ENCODE measurements at places on chromosomes 6 and 20.

GRCh38 chr20:2746636-2747265 is 53.7 kb downstream of the CPXM1 start:
- DNase-seq = peak; percentile 35

GRCh38 chr20:54456961-54457360 is 18.4 kb upstream of the DOK5 start:
- DNase-seq = no peak

DNA sequence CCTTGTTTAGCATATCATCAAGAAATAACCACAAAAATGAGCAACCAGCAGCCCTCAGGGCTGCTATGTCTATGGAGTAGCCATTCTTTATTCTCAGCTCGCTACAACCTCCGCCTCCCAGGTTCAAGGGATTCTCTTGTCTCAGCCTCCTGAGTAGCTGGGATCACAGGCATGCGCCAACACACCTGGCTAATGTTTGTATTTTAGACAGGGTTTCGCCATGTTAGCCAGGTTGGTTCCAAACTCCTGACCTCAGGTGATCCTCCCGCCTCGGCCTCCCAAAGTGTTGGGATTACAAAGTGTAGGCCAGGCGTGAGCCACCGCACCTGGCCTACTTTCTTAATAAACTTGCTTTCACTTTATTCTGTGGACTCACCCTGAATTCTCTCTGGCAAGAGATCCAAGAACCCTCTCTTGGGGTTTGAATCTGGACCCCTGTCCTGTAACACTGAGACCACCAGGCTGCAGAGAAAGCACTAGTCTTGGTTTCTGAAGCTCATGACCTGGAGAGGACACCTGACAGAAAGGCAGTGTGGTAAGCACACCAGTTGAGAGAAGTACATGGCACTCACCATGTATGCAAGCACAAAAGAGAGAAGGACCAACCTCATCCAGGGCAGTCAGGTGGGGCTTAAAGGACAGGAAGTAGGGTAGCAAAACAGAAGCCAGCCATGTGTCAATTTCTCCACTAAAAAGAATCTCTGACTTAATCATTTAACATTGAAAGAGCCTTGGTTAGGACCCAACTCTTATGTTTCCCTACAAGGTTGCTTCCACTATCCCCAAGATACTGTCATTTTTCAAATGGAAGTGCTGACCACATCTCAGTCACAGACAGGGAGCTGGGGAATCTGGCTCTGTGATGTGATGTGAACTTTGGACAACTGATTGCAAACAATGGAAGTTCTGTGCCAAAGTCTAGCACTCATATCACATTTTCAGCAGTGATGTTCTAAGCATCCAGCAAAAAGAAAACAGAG is 97.4 kb upstream of the DST start:
- no peak for DNase-seq

- DNase-seq = no peak
These were observed 10.2 kb downstream of the LAMA4 start for GRCh38 chr6:112243861-112244827.

- DNase-seq = peak; percentile 64
These were observed 12.9 kb upstream of the TBC1D22B start for GRCh38 chr6:37244430-37245310.

- peak; percentile 34 for DNase-seq
These were observed 15.2 kb upstream of the SSR1 start for GRCh38 chr6:7328243-7328642.

DNA sequence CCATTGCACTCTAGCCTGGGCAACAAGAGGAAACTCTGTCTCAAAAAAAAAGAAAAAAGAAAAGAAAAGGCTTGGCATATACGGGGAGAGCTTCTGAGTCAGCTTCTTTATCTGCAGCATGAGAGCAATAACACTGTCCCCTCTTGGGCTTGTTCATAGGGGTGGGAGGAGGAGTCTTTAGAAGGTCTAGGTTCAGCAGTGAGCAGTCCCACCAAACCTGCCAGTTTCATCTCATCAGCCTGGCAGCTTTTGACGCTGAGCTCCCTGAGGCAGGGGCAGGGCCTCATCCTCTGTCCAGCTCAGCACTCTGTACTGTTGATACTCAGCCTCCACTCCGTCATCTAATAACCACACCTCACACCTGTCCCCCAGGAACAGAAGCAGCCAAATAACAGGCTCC is 5.6 kb upstream of the C6orf132 start:
- no peak for DNase-seq

- DNase-seq = peak; percentile 54
These were observed 71.3 kb downstream of the ARHGAP18 start for GRCh38 chr6:129638686-129639085.

DNA sequence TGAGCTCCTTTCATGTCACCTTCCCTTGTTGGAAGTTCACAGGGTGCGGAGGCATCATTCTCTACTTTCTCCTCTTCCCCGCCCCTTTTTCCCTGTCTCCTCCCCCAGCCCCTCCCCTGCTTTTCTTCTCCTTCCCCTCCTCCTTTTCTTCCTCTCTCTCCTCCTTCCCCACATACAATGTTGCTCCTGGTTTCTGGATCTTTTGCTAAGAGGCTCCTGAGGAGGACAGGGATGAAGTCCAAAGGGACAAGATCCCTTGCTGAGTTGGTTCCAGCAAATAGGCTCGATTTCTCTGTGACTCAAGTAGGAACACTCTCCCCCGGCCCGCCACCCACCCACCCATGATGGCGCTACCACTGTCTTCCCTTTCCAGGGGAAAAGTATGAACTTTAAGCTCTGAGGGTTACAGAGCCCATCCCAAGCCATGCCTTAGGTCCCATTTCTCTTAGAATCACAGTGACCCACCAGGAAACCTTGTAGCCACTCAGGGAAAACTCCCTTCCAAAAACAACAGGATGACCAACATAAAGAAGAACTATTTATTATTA is 852 bp upstream of the TFEB start:
- no peak for DNase-seq

GRCh38 chr6:31139599-31139998 is 733 bp upstream of the PSORS1C2 start:
- no peak for DNase-seq

DNA sequence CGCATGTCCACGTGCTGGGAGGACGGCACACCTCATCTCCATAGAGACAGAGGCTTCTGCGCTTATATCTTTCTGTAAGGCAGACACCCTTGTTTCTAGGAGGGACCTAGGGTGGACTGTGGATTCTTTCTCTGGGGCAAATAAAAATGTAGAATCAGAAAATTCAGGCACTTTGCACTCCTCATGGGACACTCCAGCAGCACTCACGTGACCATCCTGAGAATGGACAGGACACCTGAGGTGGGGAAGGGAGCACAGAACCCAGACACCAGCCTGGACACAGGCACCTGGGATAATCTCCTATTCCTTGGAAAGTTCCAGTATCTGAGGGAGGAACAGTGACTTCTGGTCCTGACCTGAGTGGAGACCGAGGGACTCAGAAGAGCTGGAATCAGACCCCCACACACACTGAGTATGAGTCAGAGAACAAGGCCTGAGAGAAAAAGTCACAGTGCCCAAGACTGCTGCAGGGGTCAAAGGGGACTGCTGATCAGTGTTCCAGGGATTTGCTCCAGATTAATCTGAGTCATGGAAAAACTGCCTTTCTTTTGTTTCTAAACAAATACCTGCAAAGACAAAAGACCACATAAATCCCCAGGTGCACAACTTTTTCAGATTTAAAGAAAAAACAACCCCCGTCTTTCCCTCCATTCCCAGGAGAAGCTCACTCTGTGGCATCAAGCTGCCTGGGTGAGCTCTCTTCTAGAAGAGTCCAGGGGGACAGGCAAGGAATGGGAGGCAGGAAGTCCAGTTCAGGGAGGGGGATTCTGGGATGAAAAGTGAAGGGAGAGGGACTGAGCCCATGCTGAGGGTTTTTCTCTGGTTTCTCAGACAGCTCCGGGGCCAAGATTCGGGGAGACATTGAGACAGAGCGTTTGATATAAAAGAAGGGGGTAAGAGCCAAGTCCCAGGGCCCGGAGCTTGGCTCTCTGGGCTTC is 35.6 kb upstream of the MICB start:
- DNase-seq = no peak

DNA sequence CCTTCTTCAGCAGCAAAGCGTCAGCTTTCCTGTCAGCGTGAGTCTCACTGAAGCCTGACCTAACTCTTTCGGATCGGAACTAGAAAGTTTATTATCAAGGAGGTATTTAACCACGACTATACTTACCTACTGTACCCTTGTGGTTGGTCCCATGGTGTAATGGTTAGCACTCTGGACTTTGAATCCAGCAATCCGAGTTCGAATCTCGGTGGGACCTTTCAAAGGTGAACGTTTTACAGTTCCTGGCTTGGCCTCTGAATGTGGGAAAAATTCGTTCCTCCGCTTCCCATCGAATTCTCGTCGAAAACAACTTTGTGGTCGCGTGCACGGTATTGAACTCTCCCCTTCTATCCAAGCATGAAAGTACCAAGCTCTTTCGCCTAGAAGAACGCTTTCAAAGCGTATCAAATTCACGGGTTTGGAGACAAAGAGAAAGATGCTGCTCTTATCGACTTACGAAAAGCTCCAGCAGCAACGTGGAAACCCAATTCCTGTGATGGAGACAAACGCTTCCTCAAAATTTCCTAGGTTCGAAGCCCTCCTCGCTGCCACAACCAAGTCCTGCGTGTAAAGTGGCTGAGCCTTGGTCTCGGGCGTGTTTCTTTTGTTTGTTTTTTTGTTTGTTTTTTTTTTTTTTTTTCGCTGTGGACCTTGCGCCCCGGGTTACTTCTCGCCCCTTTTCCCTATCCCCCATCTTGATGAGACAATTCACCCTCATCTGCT is 63.7 kb downstream of the GPX5 start:
- peak; percentile 97 for DNase-seq

DNA sequence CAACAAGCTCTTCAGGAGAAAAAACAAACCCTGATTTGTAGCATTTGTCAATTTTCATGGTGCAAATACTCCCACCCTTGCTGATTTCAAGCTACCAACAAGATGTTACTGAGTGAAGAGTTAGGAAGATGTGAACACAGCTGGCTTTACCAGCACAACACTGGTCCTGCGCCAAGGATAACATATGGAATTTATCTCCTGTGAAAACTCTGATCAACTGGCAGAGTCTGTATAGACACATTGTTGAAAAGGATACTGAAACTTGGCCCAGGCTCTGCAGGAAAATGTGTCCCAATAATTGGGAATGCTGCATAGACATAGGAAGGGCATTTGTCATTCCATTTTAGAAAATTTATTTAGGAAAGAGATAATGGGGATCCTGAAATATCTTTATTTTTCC is 29.0 kb downstream of the OTOR start:
- DNase-seq = no peak

DNA sequence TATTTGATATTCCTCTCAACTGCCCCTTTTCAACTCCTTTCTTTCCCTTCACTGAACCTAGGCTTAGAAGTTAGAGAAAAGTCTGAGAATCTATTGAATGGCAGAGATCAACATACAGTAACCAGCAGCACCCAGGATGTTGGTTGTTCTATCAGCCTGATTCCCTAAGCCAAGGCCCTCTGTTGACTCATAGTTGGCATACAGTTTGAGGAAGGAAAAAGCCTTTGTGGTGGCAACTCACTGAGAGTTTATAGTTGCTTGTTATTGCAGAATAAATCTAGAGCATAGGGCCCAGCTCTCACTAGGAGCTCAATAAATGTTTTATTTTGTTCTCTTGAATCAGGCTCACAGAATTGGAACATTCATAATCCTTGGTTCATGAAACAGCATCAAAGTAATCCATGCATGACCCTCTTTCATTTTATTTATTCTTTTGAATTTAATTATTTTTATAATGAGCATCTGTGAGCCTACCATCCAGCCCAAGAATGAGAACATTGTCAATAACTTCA is 119.1 kb upstream of the ADGRF1 start:
- DNase-seq = peak; percentile 31

GRCh38 chr6:34201455-34202107 is 35.1 kb upstream of the HMGA1 start:
- no peak for DNase-seq

- no peak for DNase-seq
These were observed 11.5 kb upstream of the PI3 start for GRCh38 chr20:45163083-45163803.

DNA sequence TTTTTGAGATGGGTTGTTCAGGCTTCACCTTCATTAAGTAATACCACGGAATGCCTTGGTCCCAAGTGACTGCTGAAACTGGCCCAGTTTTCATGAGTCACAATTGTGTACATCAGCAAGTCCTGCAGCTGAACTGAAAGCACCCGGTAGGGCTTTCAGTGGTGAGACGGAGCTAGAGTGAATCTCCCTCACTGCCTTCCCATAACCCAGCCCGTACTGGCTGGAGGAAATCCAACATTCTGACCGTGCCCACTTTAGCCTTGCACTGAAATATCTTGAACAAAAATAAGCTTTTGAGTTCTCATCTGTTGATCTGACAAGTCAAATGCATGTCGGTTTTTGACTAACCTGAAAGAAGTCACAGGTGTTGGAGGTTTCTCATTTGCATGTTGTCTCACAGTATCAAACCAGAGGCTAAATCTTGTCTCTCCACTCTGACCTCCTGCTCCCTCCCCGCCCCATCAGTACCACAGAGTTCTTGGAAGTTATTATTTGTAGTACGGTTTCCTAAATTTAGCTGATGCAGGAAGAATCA is 35.9 kb downstream of the DUSP22 start:
- no peak for DNase-seq

- DNase-seq = peak; percentile 93
These were observed 16.2 kb upstream of the UBR2 start for GRCh38 chr6:42547407-42548329.

DNA sequence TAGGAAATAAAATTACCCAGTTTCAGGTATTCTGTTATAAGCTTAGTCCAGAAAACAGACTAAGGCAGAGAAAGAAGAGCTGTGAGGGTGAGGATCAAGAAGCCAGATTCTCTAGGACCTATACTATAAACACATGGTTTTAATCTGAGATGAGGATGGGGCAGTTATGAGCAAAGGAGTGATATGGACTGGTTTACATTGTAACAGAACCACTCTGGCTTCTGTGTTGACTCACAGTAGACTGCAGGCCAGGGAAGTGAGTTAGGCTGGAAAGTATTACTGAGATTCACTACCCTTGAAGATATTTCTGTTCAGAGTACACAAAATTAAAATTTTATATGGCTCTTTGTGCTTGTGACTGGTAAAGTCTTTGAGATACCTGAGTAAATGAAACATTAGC is 3.2 kb upstream of the RWDD1 start:
- DNase-seq = no peak

GRCh38 chr6:14709066-14709670 is 536.7 kb upstream of the JARID2 start:
- DNase-seq = no peak

Data from OCI-M1 (cell line).